ENCODE measurements at places on chromosomes 13 and 19.

DNA sequence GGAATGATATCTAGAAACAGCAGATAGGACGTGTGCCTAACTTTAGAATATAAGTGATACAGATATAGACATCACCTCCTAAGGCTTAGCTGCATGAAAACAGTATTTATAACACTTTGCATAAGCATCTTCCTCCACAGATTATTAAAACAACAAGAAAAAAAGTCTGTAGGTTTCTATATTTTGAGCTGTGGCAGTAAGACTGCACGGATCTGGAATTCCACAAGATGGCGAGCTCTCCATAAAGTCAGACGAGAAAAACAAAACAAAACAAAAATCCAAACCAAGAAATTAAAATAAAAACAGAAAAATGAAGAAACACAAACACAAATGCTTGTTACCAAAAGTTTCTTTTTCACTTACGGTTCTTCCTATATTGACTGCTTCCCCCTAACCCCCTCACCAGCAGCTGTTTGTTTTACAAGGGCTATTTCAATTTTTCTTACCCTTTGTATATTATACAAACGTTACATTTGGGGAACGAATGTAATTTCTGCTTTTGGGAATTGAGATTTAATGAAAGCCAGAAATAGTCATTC, 285.8 kb downstream of the MYO16 start:
- DNase-seq, result no peak

DNA sequence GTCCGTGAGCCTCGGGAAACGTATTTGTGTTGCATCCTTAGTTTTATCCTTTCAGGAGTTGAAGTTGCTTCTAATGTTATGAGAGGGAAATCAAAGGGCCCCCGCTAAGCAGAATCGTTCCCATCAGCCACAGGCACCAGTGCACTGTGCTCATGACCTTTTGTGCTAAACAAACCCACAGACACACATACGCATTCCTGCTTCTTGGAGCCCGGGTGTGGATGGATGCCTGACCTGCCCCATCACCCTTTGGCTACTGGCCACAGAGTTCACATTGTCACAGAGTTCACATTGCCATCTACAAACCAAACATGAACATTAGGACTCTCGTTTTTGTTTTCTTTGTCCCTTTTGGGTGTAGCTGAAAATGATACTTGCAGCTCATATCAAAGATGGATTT, 47.2 kb downstream of the CHST8 start:
- DNase-seq, result no peak

DNA sequence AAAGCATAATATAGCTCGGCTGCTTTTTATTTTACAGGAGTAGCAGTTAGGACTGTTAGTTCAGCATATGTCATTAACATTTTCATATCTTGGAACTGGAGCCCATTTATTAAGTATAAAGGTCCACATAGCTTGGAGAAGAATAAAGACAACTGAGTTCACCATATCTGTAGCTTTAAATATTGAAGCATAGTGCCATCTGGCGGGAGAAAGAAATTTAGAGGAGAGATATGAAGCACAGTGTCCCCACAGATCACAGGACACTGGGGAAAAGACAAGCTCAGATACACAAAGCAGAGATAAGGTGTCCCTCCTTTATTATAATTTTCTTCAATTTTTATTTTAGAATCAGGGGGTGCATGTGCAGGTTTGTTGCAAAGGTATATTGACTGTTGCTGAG, 104.7 kb upstream of the FREM2 start:
- DNase-seq, result no peak

DNA sequence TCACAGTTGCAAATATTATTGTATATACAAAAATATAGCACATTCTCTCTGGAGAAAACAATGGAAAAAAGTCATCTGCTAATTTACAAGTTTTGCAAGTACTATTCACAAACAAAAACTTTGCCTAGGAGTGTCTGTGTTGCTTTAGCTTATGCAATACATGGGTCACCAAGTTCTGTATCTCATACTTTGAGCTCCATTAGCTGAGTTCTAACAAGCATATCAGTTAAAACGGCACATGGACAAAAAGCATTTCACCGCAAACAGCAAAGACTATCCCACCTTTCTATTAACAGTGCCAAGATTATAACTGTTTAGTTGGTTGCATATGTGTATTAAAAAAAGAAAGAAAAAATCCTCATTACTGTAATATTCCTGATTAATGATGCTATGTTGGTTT, 4.6 kb downstream of the SPRY2 start:
- no peak for DNase-seq

- no peak for DNase-seq
Measured at GRCh38 chr13:88345171-88345847, 674.1 kb downstream of the SLITRK5 start.

DNA sequence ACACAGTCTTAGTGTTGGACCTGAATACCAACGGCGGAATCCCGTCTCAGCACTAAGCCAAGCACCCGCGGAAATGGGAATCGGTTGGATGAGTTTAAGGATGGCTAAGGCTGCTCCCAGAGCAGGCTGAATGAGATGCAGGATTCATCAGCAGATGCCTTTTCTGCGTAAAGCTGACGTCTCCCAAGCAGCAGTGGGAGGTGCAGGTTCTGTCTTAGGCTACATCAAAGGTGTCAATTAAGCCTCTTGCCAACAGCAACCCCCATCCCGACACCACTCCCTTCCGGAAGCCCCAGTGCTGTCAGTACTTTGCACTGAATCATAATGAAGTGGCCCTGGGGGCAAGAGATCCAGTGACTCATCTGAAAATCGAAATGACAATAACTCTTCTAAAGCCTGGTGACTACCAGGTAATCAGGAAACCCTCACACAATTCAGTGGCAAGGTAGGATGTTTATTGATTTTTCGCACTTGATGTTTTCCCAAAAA, 275.6 kb downstream of the DCLK1 start:
- DNase-seq, result no peak

GRCh38 chr19:51637362-51637978, 7.3 kb upstream of the SIGLEC5 start:
- DNase-seq, result no peak

DNA sequence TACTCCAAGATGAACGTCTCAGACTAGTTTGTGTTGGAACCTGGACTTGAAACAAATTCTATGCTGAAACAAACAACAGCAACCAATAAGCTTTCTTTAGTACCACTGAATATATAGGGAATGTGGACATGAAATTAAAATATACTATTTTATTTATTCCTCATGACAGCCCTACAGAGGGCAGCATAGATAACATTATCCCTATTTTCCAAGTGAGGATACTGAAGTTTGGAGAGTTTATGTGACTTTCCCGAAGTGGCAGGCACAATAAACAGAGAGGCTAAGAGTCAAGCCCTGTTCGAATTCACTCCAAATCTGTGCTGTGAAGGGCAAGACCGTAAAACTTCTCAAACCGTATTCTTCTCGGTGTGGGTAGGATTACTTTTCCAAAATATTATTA, 509.9 kb upstream of the GPC6 start:
- DNase-seq, result no peak

DNA sequence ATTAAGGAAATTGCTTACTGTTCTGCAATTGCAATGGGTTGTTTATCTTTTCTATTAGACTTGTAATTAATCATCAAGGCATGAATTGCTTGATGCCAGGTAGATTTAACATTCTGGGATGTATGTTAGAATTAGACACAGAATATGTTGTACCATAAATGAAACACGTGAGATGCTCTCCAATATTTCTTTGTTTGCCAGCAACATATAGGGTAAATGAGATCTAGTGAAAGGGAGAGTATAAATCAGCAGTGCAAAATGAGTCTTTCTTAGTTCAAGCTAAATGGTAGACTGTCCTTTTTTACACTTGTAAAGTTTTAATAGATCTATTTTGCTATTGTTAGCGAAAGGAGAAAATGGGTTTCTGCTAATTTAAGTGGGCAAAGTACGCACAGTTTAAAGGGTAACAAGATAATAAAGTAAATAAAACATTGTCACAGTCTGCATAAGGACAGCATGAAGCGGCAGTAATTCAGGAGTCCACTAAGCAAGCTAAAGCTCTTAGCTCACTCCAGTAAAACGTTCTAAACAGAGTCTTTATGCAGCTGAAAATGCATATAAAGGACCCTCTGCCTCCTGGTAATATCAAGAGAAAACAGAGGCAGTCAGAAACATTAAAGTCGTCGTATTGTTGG, 1137.1 kb downstream of the OLFM4 start:
- no peak for DNase-seq

DNA sequence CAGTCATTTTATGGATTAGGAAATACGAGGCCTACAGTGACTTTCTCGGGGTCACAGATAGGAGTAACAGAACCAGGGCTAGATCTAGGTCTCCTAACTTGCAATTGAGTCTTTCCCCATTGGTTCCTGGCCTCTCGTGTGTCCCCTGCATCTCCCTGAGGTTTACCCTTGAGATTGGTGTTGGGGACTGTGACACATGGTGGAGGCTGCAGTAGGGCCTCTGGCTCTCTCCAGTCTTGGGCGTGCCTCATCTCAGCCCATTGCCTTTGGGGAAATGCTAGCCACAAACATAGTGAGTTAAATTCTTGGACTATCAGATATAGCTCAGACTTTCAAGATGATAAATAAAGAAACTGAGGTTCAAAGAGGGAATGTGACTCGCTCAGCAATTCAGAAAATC, 212.1 kb downstream of the KCNRG start:
- no peak for DNase-seq

DNA sequence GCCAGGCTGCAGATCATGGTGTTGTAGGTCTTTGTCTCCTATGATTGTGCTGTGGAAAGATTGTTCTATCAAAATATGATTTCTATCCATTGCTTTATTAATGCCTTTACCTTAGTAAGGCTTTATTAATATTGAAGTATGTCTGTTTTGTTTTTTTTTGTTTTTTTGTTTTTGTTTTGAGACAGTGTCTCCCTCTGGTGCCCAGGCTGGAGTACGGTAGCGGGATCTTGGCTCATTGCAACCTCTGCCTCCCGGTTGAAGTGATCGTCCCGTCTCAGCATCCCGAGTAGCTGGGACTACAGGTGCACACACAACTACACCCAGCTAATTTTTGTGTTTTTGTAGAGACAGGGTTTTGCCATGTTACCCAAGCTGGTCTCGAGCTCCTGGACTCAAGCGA, 7.7 kb downstream of the IRGC start:
- no peak for DNase-seq

DNA sequence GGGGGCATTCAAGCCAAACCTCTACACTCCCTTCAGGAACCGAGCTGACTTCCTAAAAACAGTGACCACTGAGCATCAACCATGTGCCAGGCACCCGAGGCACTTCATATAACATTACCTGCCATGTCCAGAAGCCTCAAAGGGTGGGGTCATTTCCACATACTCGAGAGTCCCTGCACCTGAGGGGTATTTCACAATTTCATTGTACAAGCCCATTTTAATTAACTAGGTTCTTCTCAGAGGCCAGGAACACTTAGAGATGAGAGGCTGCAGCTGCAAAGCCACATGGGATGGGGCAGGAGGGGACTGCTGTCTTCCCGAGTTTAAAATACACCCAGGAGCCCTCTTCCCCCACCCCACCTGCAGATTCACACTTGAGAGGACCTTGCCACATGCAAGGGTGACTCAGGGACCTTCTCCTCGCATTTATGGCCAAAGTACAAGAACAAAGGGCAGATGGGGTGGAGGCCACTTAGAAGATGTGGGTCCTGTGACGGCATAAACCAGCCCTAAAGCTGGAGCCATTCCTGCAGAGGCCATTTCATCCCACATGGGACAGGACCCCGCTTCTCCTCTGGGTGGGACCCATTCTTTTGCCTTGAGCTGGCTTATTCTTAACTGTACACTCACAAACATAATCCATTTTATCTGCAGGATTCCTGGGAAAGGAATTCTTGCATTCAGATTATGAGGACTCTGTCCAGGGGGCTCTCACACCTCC, 43.9 kb downstream of the RAB20 start:
- DNase-seq, result no peak

DNA sequence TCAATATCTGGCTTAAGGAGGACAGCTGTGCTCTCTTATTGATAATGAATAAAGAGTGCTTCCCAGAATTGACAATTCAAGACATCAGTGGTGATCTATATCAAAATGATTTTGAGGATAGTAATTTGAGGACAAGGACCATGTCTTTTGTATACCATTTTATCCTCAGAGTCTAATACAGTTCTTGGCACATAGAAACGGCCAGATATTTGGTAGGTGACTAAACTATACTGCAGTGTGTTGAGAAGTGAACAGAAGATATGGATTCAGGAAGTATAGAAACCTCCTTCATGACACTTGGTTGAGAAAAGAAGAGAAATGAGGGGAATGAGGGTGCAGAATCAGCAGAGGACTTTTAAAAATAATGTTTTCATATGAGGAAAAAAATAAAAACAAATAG, 16.1 kb upstream of the LMO7 start:
- DNase-seq, result no peak

DNA sequence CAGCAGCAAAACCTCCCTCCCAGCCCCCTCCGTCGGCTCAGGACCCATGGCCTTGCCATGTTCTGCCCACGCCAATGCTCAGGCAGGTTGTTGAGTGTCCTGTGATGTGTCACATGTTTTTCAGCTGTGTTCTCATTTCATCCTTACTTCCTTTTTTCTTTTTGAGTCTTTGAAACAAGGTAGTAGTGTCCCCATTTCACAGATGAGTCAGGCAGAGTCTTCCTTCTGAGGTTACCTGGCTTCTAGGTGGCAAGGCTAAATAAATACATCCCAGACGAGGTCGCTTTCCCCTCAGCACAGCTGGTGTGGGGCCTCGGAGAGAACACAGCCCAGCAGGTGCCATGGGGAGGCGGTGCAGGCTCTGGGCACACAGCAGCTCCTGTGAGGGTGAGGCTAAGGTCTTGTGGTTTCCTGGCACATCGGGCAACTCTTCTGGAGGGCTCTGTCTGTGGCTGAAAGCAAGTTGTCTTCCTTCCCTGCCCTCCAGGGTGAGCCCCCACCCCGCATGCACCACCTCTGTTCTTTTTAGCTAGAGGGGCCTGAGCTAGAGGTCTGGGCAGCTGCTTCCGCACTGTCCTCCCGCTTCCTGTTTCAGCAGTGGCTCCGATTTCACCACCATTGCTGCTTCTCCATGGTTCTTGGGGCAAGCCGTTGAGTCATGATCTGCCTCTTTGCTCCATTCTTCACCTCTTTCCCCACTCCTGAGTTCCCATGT, 15.1 kb downstream of the PRAM1 start:
- no peak for DNase-seq

GRCh38 chr13:109687559-109688448, 98.6 kb downstream of the IRS2 start:
- no peak for DNase-seq

DNA sequence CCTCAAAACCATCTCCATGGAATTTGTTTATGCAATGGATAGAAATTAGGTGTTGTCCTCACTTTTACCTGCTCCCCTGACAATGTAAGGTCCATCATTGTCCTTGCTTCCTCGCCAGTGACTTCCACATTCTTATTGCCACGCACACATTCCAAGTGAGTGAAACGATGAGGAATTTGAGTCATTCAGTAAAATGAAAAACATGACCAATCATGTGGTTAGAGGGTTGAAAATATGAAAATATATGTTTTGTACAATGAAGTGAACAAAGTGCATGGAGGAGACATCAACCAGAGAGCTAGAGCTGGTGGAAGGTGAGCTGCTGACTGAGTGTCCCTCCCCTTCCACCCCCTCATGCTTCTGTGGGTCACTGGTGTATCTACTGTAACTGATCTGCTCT, 91.7 kb downstream of the ATP8A2 start:
- no peak for DNase-seq

GRCh38 chr13:41682766-41683165, 225.4 kb downstream of the RGCC start:
- no peak for DNase-seq

- no peak for DNase-seq
Measured at GRCh38 chr19:40309666-40310065, 24.5 kb upstream of the AKT2 start.

- DNase-seq, result no peak
Measured at GRCh38 chr13:60178327-60178726, 14.6 kb upstream of the DIAPH3 start.

GRCh38 chr19:55112777-55113569, 4.5 kb downstream of the PPP1R12C start:
- DNase-seq, result no peak

GRCh38 chr13:43354153-43354945, 331.0 kb downstream of the DNAJC15 start:
- no peak for DNase-seq
